ENCODE measurements at places on chromosomes 1 and 21.

GRCh38 chr1:198519639-198520501, 20.6 kb downstream of the ATP6V1G3 start:
- DNase-seq: no peak

DNA sequence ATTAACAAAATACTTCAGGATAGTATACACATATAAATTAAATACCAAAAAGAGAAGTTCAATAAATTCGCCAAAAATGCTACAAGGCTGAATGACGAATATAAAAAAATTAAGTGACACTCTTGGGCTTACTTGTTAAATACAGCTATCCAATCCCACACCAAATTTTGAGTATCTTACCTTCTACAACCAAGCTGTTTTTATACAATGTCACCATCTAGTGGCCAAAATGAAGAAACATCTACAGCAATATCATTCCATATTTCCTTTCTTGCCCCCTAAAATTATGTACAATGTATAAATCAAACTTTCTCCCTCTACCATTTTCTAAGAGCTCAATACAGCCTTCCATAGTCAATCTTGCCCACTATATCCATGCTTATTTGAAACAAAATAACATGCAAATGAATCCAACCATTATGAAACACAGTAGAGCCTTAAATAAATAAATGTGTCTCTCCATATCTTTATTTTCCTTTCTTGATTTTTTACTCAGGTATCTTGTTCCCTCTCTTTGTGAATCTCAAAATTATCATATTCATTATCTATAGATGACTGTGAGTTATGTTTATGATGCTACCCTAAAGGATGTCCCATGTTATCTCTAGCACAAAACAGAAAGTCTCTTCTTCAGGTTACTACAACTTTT, 86.3 kb downstream of the ACBD6 start:
- peak; percentile 77 for DNase-seq

- peak; percentile 50 for DNase-seq
Measured at GRCh38 chr1:2587071-2587859, 688 bp downstream of the PRXL2B start.

GRCh38 chr1:26861889-26862378, 1.0 kb upstream of the SFN start:
- DNase-seq: peak; percentile 74

DNA sequence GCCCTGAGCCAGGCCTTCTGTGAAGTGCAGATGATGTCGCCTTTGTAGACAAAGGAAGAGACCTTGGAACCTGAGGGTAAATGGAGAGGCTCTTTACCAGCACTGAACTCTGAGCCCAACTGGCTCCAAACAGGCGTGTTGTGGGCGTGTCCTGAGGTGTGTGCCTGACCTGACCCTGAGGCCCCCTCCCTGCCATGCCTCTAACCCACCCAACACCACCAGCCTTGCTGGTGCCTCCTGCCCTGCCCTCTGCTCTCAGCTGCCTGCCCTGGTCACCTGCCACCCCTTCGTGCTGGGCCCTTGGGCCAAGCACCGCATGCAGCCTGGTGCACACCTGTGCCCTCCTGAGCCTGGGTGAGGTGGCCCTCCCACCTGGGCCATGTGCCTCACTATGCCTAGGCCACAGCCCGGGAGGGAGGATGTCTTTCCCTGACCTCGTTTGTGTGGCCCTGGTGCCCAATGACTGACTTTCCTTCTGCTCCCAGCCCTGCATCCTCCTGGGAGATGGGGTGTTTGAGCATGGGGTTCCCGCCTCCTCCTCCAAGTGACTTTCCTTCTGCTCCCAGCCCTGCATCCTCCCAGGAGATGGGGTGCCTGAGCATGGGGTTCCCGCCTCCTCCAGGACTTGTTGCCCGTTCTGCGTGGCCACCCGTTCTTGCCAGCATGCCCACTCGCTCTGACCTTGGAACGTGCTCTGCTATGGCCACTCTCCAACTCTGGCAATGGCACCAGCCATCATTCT, 157.0 kb downstream of the PCBP3 start:
- no peak for DNase-seq

DNA sequence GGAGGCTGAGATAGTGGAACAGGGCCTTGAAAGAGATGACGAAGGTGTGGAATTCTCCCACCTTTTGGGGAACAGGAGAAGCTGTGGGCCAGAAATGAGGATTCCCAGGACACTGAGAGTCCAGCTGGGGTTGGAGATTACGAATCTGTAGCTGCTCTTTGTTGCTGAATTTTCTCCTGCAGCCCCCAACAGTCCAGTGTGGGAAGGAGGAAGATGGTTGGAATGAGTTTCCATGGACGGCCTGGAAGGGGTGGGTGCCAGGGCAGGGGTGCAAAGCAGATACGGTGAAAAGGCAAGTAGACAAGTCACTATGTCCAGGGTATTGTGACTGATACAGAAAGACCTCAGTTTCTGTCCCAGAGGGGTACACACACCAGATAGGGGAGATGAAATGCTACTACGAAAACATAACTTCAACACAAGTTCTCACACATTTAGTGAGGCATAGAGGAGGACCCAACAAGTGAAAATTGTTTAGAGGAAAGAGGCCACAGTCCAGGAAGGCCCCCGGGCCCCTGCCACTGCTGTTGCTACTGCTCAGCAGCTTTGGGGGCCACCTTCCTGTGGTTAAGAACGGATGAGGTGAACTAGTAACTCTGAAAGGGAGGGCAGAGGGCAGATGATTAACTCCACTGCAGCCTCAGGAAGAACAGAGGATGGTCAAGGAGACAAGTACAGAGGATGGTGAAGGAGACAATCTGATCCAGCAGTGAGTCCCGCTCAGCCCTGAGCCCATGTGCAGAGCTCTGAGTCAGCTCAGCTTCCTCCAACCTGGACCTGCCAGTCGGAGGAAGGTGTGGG, 7.3 kb downstream of the CD244 start:
- DNase-seq: no peak

DNA sequence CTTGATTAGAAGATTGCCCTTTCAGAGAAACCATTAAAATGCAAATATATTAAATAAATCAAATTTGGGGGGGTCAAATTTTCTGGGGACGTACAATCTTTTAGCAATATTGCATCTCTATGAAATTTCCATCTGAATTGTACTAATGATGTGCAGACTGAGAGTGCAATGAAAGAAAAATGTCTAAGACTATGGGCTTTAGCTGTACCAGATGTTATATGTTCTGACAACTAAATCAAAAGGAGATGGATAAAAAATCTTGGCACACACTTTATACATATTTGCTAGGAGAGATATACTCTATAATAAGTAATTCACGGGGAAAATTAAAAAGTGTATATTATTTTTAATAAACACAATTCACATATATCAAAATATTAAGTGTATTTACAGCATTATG, 13.0 kb upstream of the PLPPR5 start:
- no peak for DNase-seq
